ENCODE measurements at places on chromosomes 12 and 14.

DNA sequence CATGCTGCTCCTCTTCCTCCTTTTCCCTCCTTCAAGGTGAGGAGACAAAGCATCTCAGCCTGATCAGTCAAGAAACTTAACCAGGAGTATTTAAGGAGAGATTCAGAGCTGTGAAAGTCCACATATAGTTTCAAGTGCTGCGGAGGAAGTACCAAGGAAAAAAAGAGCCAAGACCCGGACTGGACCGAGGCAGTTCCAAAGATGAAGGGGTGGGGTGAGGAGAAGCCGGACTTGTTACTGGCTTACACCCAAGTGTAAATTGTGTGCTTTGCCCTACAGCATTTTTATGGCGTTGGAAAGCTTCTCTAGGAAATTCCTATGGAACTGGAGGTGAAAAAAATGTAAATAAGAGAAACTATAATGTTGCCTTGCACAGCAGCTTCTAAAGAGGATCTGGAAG, 263.1 kb downstream of the GRIN2B start:
- no peak for DNase-seq

DNA sequence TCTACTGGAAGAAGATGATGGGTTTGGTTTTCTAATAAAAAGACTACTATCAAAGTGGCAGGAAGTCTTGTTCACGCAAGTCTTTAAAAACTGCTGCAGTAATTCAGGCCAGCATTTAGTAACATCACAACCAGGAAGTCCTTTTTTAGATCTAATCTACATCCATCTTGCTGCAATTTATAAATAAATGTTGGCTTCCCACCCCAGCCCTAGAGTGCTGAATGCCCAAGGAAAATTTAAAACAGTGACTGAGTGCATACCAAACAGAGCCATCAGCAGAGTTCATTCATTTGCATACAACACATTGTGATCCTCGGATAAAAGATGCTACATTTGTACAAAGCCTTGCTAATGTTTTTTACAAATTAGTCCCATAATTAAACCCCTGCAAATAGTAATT, 72.1 kb downstream of the PHLDA1 start:
- DNase-seq = no peak

DNA sequence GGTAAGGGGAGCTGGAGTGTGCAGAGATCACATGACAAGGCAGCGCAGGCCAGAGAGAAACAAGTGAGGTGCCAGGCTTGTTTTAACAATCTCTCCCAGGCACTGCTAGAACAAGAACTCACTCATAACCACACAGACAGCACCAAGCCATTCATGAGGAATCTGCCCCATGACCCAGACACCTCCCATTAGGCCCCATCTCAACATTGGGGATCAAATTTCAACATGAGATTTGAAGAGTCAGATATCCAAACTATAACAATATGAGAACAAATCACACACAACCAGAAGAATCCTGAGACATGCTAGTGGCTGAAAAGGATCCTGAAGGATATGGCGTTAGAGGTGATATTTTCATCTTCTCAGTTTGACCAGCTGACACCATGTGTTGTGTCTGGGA, 21.9 kb downstream of the OR6J1 start:
- DNase-seq = no peak

DNA sequence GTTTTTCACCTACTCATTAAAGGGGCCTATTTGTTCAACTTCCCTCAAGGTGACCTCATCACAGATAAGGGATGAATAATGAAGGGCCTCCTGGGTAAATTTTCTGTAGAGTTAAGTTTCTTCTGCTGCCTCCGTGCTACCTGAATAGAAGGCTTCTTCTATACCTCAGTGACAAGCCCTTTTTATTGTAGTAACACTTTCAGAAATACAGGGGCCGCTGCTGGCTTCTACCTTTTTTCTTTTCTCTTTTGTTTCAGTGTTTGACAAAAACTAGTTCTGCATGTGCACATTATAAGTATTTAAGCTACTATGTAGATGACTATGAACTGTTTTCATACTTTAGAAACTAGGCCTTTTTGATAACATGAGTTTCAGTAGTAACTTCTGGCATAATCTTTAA, 207.0 kb downstream of the NAV3 start:
- DNase-seq = no peak

DNA sequence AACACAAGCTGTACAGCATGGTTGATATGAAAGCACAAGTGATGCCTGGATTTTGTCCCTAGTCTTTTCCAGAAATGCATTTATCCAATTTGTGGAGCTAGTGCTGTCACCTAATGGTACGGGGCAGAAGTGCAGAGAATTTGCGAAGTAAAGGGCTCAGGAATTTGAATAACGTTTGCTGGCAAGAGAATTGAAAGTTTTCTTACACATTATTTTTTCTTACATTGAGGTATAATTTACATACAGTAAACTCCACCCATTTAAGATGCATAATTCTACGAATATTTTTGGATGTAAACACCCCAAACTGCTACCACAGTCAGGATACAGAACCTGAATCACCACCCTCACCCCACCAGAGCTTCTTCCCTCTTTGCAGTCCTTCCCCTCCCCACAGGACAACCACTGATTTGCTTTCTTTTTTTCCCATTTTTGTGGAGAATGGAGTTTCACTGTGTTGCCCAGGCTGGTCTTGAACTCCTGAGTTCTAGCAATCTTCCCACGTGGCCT, 3.5 kb downstream of the AICDA start:
- DNase-seq = no peak

DNA sequence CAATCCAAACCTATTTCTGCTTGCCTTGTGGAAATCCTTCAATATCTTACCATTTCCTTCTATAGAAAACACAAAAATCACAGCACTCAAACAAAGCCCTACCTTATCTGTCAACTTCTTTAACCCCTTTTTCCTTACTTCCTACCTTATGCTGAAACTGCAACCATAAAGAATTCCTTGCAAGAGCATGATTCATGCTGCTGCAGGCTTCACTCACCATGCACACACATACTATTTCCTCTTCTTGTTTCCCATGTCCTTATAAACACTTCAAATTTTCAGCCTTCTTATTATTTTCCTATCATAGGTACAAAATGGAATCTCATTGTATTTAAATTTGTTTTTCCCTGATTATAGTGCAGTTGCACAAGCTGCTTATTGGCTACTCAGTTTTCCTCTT, 23.3 kb downstream of the LMNTD1 start:
- no peak for DNase-seq

DNA sequence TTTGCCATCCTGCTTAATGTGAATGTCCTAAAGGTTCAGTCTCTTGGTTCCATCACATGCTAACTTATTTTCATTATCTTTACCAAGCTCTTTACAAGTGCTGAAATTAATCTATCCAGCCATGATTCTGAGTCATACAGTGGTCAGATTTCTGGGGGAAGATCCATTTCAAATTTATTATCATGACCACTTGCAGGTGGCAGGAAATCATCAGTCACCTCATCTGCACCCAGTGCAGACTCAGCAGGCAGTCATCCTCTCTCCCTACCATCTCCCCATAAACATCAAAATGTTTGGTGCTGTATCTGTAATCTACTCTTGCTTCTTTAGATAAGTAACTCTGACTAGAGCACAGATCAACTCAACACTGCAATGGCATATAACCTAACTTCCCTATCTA, 23.5 kb downstream of the ATG14 start:
- DNase-seq = no peak

- DNase-seq = no peak
These were observed 10.3 kb upstream of the MYH7 start for GRCh38 chr14:23445773-23446172.

DNA sequence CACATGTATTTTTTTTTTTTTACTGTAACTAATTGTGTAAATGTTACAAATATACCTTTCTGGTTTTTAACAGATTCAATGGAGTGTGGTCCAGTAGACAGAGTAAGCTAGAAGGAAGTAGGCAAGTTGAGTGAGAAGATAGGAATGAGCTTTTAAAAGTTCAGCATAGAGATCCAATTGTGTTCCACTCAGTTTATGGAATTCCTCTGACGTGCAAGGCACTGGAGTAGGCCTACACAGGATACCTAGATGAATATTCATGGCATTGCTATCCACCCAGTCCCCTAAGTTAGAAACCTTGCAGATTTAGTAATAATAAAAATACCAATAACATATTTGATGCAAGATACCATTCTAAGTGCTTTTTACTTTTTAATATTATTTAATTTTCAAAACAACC, 225.6 kb upstream of the ARID2 start:
- DNase-seq = no peak

DNA sequence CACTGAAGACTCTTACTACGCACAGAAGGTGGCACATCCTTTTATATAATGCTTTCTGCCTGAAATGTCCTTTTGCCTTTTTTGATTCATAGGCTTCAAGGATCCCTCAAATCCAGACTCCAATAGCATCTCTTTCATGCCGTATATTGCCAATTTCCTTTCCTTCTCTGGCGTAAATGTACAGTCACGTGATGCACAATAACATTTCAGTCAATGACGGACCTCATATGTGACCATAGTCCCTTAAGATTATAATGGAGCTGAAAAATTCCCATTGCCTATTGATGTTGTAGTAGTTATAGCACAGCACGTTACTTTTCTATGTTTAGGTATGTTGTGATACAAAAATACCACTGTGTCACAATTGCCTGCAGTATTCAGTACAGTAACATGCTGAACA, 196.3 kb downstream of the MSRB3 start:
- no peak for DNase-seq

DNA sequence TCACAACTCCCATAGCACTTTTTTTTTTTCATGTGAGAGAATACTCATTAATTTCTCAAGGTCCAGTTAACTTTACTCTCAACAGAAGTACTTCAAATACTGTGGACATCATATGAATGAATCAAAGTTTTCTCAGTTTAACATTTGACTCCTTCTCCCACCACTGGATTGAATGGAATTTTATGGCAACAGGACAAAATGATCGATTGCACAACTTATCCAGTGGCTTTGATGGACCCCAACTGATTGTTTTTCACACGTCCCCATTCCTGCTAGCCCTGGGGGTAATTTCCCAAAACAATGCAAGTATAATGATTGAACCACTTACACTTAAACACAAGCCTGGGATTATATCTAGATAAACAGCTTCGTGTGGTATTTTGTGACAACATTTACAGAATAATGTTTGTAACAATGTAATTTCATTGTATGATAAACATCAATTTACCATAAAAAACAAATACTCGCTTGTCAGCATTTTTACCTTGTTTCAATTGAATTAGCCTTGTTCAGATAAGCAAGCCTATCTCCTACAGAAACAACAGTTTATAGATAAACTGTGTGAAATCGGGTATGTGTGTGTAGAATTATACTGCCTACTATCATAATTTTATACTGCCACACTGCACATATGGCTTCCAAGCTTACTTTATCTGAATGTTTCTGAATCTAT, 60.9 kb downstream of the SOX5 start:
- no peak for DNase-seq

DNA sequence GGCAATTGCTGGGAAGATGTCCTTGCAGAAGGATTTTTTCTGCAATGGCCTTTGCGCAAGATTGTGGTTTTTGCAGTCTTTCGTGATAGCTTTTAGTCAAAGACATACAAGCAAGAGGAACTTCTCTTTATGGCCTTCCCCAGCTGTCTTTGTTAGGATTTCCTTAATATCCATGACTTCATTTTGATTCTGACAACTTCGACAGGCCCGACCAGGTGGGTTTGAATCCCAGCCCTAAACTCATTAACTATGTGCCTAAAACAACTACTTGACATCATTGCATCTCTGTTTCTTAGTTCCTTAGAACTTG, 13.3 kb upstream of the VRK1 start:
- no peak for DNase-seq

GRCh38 chr14:38887696-38888095, 215.3 kb downstream of the SEC23A start:
- no peak for DNase-seq

DNA sequence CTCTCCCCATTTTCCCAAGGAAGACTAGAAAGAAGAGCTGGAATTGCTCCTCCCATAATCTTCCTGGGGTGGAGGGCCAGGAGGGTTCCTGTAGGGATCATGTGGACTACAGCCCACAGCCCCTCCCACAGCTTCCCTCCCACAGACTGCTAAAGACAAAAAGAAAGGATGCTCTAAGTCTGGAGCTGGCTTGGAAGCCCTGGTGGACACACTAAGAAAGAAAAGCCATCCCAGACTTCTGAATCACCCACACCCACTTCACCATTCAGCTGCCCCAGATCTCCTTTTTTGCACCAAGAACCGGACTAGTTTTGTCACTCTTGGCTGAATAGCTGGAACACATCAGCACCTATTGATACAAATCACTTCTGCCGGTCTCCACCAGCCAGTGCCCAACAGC, 56.8 kb upstream of the PLXNC1 start:
- DNase-seq = no peak

DNA sequence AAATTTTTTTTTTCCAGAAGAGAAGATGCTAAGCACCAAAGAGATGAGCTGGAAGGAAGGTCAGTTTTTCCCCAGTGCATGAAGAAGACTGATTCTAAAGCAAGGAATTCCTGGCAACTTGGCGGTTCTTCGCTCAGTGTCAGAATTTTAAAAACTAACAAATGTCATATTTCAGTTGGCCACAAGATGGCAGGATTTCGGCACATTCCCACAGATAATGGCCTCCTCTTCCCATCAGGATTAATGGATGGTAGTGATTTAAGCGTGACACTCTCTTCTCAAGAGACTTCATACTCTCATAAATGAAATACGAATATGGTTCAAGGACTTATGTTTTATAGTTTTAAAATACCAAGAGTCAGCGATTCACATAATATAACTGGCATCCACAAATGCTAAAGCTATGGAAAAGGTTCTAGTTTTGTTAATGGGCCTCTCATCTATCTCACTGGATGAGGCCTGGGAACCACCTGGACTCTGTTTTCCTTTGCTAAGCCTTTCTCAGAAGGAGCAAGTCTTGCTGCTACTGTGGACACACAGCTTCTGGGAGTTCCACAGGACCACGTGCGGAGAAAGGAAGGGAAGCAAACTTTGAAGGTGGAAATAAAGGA, 46.1 kb upstream of the PTPRO start:
- DNase-seq = no peak

GRCh38 chr12:19810213-19810612, 370.9 kb downstream of the AEBP2 start:
- DNase-seq = no peak

GRCh38 chr14:93803408-93804318, 15.4 kb upstream of the PRIMA1 start:
- DNase-seq = no peak

Data from left ventricle myocardium inferior (tissue), 1 donor.